ENCODE measurements at places on chromosomes 7 and 10. TPM values are rescaled to one million over a fixed set of nuclear protein-coding genes. Genes with fewer than 3 reads are reported as not detected.

DNA sequence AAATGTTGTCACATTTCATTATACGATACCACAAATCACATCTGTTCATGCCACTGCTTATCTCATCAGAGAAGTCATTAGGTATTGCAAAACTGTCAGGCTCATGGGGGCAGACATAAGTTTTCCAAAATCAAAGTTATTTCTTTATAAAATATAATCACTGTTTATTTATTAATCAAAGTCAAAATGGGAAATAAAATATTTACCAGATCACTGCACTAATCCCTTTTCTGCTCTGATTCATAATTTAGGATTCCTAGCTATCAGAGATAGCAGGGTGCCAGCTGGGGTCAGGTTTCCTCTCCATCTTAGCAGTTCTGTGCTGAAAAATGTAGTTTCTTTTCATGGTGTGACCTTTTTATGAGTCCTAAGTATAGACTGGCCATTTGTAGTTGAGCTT lies 117.7 kb upstream of the LANCL2 start:
- DNase-seq, result no peak

DNA sequence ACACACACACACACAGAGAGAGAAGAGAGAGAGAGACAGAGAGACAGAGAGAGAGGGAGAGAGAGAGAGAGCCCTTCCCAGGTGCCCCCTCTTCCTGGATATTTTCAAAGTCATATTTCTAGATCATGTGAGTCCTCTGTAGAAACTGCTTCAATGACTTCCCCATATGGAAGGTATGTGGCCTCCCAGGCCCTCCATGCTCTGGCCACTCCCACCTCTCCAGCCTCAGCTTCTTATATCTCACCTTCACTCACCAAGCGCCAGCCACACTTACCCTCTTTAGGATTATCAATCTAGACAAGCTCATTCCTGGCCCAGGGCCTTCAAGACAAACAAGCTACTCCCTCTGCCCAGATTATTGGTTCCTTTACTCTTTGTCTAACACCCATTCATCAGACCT lies 259.7 kb downstream of the MTERF1 start:
- DNase-seq, result no peak

The CALU gene
- total RNA-seq, result 35.5 TPM

DNA sequence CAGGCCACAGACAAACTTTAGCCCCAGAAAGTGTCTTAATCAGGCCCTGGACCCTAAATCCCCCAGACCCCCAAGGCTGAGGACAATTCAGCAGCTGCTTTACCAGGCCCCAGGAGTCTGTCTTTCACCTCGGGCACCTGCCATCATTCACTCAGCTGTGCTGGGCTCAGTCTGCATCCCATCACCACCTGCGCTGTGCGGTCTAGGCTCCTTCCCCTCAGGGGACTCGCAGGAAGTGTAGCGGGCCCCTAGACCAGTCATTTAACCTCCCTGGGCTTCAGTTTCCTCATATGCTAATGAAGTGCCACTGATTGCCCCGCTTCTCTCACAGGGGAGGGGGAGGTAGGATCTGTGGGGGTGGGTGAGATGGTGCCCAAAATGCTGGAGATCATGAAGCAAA lies 76.4 kb upstream of the ZMIZ1 start:
- peak; percentile 59 for DNase-seq

DNA sequence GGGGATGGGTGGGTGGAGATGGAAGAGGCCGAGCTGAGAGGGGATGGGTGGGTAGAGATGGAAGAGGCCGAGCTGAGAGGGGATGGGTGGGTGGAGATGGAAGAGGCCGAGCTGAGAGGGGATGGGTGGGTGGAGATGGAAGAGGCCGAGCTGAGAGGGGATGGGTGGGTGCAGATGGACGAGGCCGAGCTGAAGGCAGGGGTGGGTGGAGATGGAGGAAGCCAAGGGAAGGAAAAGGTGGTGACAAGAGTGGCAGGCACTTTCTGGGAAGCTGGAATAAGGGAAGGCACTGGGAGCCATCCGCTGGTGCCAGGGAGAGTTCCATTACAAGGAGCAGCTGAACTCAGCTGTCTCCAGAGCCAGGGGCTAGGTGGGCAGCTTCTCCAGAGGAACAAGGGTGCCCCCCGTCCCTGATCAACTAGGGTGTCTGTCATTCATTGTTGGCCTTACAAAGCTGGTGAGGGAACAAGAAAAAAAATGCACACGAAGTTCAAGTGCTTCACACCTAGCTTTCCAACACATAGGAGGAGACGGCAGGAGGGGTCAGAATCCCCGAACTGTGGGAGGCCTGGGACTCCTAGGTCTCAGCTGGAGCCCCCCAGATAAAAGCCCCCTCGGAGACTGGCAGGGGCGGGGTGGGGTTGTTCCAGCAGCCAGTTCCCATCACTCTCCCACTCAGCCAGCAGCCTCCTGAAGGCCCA lies 62.4 kb downstream of the PROSER2 start:
- DNase-seq, result no peak

The ERVW-1 gene
- total RNA-seq, result not detected

DNA sequence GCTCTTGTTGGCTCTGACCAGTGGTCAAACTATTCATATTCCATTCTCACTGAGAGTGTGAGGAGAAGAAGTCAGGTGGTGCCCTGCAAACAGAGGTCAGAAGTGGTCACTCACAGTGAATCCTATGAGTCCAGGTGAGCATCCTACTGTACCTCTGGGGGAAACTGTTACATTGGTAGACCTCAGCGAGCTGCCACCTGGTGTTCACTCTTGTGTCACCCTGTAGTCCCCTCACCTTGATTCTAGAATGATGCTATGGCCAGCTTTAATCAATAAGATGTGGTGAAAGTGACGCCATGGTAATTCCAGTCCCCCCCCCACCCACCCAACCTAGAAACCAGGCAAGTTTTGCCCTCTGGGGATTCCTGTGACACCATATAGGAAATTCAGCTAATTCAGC lies 1.2 kb upstream of the AMPH start:
- no peak for DNase-seq
